ENCODE measurements at places on chromosomes 4 and X.

- DNase-seq = no peak
These were observed 128.2 kb downstream of the FRYL start for GRCh38 chr4:48651914-48652313.

DNA sequence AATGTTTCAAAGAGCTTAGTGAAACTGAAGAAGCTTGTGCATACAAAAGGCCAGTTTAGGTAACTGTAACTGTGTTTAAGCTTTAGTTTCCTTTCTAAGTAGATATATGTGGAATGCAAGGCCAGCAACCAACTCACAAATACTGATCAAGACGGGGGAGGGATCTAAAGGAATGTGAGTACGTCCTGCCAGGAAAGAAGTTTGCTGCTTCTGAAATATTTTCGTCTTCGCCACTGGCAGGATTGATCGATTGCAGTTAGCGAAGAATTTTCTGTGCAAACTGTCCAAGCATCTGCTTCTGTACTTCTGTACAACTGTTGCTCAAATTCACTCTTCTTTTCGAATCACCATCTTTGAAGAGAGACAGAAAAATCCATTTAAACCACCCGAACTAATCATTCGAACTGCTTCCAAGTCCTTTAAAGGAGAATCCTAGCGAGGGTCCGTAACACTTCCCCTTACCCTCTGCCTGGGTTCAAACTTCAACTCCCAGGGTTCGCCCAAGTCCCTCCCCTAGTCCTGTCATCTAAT lies 373 bp upstream of the INTS6L start:
- DNase-seq = no peak

DNA sequence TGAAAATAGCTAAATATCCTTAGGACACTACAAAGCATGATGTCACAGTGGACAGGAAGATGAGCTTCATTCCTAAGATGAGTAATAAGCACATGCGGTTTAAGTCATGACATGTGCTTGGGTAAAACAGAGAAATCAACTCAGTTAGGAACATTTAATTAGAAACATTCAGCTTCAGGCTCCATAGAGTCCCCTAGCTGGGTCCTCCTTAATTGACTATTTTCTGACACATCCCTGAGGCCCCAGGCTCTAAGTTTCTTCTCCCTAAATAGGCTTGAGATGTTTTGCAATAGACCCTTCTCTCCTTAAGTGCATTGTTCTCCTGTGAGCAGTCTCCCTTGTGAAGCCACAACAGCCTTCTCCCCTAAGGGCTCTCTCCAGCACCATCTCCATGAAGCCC lies 70.4 kb upstream of the ANXA3 start:
- DNase-seq = no peak

DNA sequence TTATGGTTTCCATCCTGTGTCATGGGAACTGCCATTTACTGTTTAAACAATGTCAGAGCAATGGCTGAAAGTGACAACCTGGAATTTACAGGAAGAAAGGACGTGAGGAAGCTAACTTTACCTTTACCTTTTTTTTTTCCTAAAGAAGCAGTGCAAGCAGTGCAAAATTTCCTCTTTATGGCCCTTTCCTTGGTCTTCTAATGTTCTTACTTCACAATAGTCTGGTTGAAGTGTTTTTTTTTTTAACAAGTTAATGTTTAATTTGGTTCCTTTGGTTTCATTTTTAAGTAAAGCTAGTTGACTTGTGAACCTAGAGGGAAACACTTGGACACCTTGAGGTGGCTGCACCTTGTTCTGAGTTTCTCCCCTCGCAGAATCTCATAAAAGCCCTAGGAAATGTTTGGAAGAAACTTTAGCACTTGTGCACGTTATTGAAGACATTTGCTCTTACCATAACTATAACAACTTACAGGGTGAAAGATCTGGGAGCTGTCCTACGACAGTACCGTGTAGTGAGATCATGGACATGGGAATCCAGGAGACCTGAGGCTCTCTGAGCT lies 1.8 kb downstream of the SGMS2 start:
- no peak for DNase-seq

DNA sequence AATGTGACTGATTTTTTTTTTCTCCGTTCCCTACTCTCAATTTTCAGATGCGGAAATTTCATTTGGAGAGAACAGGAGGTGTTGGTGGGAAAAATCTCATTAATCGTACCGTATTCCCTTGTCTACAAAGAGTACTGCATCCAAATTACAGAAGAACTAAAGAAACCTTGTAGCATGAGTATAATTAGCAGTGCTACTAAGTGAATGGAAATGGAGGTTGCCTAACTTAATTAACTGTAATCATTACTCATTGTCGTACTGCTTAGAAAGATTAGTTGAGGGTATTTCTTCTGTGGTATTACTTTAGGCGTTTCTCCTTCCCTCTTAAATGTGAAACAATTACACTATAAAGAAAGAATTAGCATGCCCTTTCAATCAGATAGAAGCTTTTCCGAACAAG lies 81.7 kb downstream of the DMD start:
- no peak for DNase-seq

DNA sequence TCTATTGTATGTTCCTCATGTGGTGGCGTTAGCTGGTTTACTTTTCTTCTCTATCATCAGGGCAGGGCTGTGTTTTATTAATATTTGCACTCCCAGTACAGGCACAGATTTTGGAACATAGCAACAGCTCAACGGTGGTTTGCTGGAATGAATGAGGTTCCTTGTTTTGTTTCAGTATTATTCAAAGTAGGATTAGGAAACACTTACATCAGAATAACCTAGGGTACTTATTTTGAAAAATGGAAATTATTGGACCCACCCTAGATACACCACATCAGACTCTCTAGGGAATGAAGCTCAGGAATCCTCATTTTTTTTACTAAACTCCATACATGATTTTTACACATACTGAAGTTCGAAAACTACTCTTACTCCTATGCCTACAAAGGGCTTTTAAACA lies 108.8 kb upstream of the ENPEP start:
- DNase-seq = no peak
